ENCODE measurements at places on chromosomes 4 and X.

DNA sequence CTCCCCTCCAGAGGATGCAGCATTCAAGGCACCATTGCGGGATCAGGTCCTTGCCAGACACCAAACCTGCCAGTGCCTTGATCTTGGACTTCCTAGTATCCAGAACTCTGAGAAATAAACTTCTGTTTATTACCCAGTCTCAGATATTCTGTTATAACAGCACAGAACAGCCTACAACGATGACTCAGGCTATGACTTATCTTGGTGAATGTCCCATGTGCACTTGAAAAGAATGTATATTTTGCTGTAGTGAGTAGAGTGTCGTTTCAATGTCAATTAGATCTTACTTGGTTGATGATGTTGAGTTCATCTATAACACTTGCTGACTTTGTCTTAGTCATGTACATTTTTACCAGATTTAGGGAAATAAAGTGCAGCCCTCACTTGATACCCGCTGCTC is 34.5 kb upstream of the PGRMC1 start:
- DNase-seq, result no peak

DNA sequence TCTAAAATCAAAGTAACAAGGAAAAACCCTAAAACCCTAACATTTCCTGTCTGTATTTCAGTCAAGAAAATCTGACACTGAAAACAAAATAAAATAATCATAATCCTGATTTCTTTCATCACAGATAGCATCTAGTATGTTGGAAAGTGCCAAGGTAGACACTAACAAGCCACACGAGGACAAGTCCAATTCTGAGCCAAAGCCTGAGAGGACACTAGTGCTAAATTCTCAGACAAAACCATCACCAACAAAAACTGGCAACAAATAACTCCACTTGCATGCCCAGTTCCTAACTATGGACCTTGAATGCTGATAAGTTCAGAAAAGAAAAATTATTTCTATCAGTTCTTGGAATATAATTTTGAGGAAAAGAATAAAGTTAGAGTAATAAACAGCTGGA is 113.7 kb downstream of the MANBA start:
- DNase-seq, result no peak

GRCh38 chrX:79366556-79366872 is 620 bp downstream of the ITM2A start:
- DNase-seq, result no peak

DNA sequence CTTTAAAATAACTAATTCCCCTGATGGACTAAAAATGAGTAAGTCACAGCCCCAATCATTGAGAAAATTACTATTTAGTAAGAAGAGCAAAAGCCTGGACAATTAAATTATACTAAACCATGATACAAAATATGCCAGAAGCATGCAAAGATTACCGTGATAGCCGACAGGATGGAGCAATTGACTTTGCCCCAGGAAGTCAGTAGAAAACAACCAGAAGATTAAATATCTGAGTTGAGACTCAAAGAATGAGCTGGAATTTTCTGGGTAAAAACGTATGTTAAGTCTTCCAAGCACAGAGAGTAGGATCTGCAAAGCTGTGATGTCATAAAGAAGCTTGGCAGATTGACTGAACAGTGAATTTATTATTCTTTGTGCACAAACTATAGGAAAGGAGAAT is 816.1 kb upstream of the TENM3 start:
- no peak for DNase-seq

DNA sequence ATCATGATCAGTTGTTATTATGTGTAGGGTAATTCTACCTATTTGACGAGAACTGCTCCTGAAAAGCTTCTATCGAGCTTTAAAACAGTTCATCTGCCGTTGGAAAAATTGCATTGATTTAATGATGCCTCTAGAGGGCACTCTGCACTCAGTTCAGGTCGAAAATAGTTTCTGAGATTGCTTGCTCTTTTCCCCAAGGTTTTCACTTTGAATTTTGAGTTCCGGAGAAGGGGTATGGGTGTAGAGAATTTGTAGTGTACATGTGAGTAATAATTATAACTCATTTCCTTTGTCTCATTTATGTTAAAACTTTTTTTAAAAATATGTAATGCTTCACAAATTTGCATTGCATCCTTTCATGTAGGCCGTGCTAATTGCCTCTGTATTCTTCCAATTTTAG is 28.4 kb upstream of the TNIP3 start:
- no peak for DNase-seq

DNA sequence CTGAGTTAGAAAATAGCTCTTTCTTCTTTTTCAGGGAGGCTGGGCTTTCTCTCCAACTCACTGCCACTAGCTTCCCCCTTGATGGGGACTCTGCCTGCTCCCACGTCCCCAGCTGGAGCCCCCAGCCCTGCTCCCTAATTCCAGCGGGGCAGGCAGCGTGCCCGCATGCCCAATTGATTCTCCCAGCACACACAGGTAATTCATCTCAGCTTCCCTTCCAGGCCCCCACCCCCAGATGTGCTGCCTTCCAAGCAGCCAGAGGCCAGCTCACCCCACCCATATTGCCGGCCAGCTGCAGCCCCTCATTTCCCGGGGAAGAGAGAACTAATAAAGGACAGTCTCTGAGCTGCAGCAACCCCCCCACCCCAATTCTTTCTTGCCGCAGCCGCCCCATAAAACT is 69.8 kb downstream of the EFNB1 start:
- DNase-seq, result no peak

- no peak for DNase-seq
These were observed 93.5 kb upstream of the SLC6A14 start for GRCh38 chrX:116342903-116343302.

- DNase-seq, result no peak
These were observed at the start of gene ADH4 for GRCh38 chr4:99144070-99144469. Gene ADH4, minus strand, starts transcription at chr4:99144297. Its CDS starts 75 bp downstream, at chr4:99144222.

GRCh38 chr4:41360214-41360920 is 103.6 kb downstream of the UCHL1 start:
- DNase-seq, result no peak

Data from activated T-cell treated with anti-CD3 and anti-CD28 coated beads for 48 hours (primary cell).